ENCODE measurements at places on chromosomes 1 and 21.

DNA sequence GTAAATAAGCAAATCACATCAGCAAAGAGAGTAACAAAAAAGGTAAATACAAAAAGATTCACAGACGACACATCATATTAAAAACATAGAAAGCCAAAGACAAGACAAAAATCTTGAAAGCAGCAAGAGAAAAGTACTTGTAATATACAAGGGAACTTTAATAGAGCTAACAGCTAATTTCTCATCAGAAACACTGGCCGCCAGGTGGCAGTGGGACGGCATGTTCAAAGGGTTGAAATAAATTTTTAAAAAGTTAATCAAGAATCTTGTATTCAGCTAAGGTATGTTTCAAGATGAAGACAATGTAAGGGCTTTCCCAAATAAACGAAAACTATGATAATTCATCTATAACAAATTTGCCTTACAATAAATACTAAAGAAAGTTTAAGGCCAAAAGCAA lies 358.1 kb downstream of the LRRIQ3 start:
- DNase-seq = no peak
- no peak overlapping the region for H3K27ac ChIP-seq
- no peaks in the 10 kb centered on the region for H3K27me3 ChIP-seq
- no peak overlapping the region for H3K4me3 ChIP-seq

GRCh38 chr1:43763497-43763973 lies 56.2 kb downstream of the ST3GAL3 start:
- H3K27me3 ChIP-seq = no peaks in the 10 kb centered on the region
- DNase-seq = peak; percentile 30
- H3K4me3 ChIP-seq = no peak overlapping the region
- peaks cover 17% of the 10 kb centered on the region for H3K4me1 ChIP-seq

- H3K4me3 ChIP-seq = no peak overlapping the region
- H3K4me1 ChIP-seq = no peaks in the 10 kb centered on the region
- no peaks in the 10 kb centered on the region for H3K27me3 ChIP-seq
- H3K36me3 ChIP-seq = no peaks in the 10 kb centered on the region
These were observed 311.2 kb downstream of the PTPRC start for GRCh38 chr1:198950036-198950435.

- no peak for DNase-seq
- H3K4me1 ChIP-seq = peaks cover 8% of the 10 kb centered on the region
- peaks cover 3% of the 10 kb centered on the region for H3K36me3 ChIP-seq
- H3K4me3 ChIP-seq = no peak overlapping the region
- no peak overlapping the region for H3K27ac ChIP-seq
These were observed 35.9 kb upstream of the NFASC start for GRCh38 chr1:204834752-204835151.

- H3K36me3 ChIP-seq = no peaks in the 10 kb centered on the region
- peak overlapping the region; percentile 75 for H3K27ac ChIP-seq
- H3K4me1 ChIP-seq = peaks cover 41% of the 10 kb centered on the region
- DNase-seq = no peak
- no peak overlapping the region for H3K4me3 ChIP-seq
These were observed 154.2 kb upstream of the RUNX1 start for GRCh38 chr21:35203093-35203977.

DNA sequence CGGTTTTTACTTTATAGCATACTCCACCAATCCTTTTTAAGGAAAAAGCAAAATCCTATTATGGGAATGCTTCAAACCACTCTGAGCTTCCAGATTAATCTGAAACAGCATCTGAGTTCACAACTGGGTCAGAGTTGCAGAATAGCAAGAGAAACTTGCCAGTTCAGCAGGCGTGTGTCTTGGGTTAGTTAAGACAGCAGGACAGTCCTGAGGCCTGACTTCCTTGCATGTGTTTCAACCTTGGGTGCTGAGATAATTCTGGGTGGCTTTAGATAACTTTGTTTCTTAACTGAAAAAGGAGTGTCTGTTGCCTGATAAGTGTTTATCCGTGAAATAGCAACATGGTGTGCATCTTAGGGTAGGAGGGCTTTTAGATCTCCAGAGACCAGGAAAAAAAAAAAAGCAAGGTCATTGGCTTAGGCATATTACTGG lies 169.2 kb downstream of the DHRS3 start:
- peaks cover 85% of the 10 kb centered on the region for H3K4me1 ChIP-seq
- no peaks in the 10 kb centered on the region for H3K36me3 ChIP-seq
- no peak overlapping the region for H3K4me3 ChIP-seq
- peak overlapping the region; percentile 79 for H3K27ac ChIP-seq

GRCh38 chr1:187053876-187054275 lies 225.1 kb downstream of the PLA2G4A start:
- no peak for DNase-seq
- no peak overlapping the region for H3K27ac ChIP-seq
- H3K36me3 ChIP-seq = no peaks in the 10 kb centered on the region
- H3K4me3 ChIP-seq = no peak overlapping the region
- no peaks in the 10 kb centered on the region for H3K27me3 ChIP-seq
- no peaks in the 10 kb centered on the region for H3K4me1 ChIP-seq

- peaks cover 54% of the 10 kb centered on the region for H3K4me1 ChIP-seq
- no peaks in the 10 kb centered on the region for H3K36me3 ChIP-seq
- no peaks in the 10 kb centered on the region for H3K27me3 ChIP-seq
- DNase-seq = no peak
These were observed 853 bp upstream of the ATP1A1 start for GRCh38 chr1:116372191-116372590.

DNA sequence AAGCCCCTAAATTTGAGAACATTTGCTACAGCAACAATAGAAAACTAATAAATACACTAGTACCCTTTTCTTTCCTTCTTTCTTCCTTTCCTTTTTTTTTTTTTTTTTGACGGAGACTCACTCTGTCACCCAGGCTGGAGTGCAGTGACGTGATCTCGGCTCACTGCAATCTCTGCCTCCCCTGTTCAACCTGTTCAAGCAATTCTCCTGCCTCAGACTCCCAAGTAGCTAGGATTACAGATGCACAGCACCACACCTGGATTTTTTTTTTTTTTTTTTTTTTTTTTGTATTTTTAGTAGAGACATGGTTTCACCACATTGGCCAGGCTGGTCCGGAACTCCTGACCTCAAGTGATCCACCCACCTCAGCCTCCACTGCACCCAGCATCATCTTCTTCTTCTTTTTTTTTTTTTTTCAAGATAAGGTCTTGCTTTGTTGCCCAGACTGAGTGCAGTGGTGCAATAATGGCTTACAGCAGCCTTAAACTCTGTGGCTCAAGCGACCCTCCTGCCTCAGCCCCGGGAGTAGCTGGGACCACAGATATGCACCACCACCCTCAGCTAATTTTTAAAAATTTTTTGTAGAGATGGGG lies 19.6 kb upstream of the CBR3 start:
- H3K27me3 ChIP-seq = no peaks in the 10 kb centered on the region
- no peak overlapping the region for H3K4me3 ChIP-seq
- H3K36me3 ChIP-seq = no peaks in the 10 kb centered on the region

GRCh38 chr1:173414136-173414535 lies 63.0 kb upstream of the PRDX6 start:
- H3K36me3 ChIP-seq = peaks cover 5% of the 10 kb centered on the region
- H3K4me3 ChIP-seq = no peak overlapping the region
- H3K4me1 ChIP-seq = peaks cover 29% of the 10 kb centered on the region
- no peak for DNase-seq

DNA sequence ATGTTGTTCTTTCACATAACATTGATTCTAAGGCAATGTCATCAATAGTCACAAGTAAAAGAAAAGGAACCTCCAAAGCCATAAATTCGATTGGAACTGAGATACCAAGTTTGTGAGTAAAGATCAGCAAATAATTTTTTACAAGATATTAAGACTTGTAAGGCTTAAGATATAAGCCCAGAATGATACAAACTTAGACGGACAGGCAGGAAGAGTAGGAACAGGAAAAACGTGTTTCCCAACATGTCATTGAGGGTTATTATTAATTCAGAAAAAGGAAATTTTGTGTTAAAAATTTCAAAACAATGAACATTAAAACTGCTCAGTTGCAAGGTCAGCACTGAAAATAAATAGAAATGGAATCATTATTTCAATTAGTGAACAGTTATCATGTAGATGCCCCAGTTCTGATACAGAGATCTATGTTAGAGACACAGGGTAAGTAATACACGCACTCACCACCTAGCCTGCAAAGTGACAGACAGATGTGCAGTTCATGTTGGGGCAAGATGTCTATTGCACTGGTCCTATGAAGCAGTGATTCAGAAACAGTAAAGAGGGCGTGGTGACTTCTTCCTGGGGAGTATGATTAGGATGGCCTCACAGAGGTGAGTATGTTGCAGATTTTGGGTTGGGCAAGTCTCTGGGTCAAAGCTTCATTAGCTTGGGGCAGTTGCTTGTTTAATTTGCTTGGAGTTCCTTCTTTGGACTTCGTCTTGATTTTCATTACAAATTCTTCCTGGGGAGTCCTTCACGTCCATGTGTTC lies 284.4 kb downstream of the SETD4 start:
- H3K27me3 ChIP-seq = peaks cover 17% of the 10 kb centered on the region
- DNase-seq = no peak
- H3K36me3 ChIP-seq = no peaks in the 10 kb centered on the region
- no peak overlapping the region for H3K4me3 ChIP-seq

GRCh38 chr1:11731691-11732283 lies 4.1 kb upstream of the AGTRAP start:
- no peaks in the 10 kb centered on the region for H3K36me3 ChIP-seq
- peak; percentile 81 for DNase-seq
- H3K4me3 ChIP-seq = peak overlapping the region; percentile 60
- no peaks in the 10 kb centered on the region for H3K27me3 ChIP-seq

DNA sequence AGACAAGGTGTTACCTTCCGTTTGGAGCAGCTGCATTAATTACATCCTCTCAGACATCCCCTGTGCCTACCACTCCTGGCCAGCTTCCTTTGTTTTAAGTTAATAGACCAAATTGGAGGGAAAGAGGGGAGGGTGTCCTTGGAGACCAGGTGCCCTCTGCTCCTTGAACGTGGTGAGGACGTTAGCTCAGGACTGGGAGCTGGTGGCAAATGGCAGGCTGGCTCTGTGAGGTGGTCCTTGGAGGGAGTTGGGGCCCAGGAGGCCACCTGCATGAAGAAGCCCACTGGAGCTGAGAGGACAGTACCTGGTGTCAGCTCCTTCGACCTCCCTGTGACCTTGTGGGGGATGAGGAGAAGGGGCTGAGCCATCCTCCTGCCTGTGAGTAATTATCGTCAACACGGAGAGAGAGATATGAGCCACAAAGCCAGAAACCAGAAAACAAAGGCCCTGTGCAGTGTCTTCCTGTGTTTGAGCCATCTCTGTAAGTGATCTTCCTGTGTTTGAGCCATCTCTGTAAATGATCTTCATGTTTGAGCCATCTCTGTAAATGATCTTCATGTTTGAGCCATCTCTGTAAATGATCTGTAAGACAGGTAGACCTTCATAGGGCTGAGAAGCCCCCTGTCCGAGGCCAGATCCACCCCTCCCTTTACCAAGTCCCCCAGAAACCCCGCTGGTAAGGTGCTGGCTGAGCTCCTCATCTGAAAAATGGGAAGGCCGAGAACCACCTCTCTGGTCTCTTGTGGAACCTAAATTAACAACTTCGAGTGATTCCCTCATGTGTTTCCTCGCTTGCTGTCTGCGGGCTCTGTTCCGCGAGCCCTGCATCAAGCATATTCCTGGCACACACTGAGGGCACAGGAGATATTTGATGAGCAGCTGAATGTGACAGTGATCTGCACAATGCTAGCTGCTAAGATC lies 126.0 kb downstream of the CAMTA1 start:
- H3K27me3 ChIP-seq = peaks cover 18% of the 10 kb centered on the region
- H3K4me3 ChIP-seq = no peak overlapping the region
- H3K36me3 ChIP-seq = no peaks in the 10 kb centered on the region
- DNase-seq = no peak
- H3K4me1 ChIP-seq = peaks cover 7% of the 10 kb centered on the region
- H3K27ac ChIP-seq = no peak overlapping the region

- H3K36me3 ChIP-seq = no peaks in the 10 kb centered on the region
- no peak overlapping the region for H3K4me3 ChIP-seq
- peaks cover 8% of the 10 kb centered on the region for H3K4me1 ChIP-seq
These were observed 159.8 kb upstream of the USP24 start for GRCh38 chr1:55374801-55375616.

- DNase-seq = no peak
- no peak overlapping the region for H3K27ac ChIP-seq
- H3K36me3 ChIP-seq = no peaks in the 10 kb centered on the region
- no peaks in the 10 kb centered on the region for H3K4me1 ChIP-seq
These were observed 739.6 kb upstream of the CXADR start for GRCh38 chr21:16773206-16773605.

DNA sequence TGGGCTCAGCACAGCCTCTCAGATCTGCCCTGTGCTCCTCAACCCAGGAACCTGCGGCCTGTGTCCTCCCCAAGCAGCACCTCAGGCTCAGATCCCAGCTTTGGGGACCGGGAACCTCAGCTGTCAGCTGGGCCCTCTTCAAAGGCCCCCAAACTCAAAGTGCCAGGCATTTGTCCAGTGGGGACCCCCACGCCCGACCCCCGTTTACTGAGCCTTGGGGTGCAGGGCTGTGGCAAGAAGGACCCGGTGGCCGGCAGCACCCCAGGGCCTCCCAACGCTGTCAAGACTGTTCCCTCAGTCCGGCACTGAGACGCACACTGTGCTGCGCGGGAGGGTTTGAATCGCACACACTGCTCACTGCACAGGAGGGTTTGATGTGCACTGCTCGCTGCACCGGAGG lies 35.0 kb downstream of the MORN1 start:
- peaks cover 11% of the 10 kb centered on the region for H3K4me1 ChIP-seq
- H3K27me3 ChIP-seq = no peaks in the 10 kb centered on the region
- DNase-seq = no peak
- no peak overlapping the region for H3K4me3 ChIP-seq
- H3K36me3 ChIP-seq = no peaks in the 10 kb centered on the region

- H3K36me3 ChIP-seq = no peaks in the 10 kb centered on the region
- H3K4me3 ChIP-seq = no peak overlapping the region
- no peak overlapping the region for H3K27ac ChIP-seq
- H3K4me1 ChIP-seq = no peaks in the 10 kb centered on the region
- no peak for DNase-seq
These were observed 264.6 kb downstream of the HHIPL2 start for GRCh38 chr1:222283147-222283768.

DNA sequence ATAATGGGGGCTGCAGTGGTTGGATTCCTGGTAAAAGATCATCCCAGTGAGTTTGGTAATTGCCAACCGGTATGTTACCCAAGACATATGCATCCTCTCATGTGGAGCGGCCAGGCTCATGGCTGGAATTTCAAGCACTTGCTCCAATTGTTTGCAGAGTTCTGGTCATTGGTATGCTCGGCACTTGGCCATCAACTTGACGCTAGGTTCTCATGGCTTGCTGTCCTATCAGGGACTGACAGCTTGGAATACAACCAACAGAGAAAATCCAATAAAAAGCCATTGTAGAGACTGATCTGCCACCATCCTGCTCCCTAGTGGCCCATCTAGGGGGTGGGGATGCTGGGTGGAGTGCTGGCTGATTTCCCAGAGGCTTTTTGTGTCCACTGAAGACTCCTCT lies 120.9 kb downstream of the EDEM3 start:
- H3K27me3 ChIP-seq = no peaks in the 10 kb centered on the region
- H3K27ac ChIP-seq = no peak overlapping the region
- DNase-seq = no peak
- H3K36me3 ChIP-seq = no peaks in the 10 kb centered on the region
